Hematopoietic multipotent progenitor cell (in vitro differentiated cells): ENCODE measurements at places on chromosomes 1 and 21.
A peak's percentile ranks its signal among the peaks of the same experiment; 100 is the strongest.

DNA sequence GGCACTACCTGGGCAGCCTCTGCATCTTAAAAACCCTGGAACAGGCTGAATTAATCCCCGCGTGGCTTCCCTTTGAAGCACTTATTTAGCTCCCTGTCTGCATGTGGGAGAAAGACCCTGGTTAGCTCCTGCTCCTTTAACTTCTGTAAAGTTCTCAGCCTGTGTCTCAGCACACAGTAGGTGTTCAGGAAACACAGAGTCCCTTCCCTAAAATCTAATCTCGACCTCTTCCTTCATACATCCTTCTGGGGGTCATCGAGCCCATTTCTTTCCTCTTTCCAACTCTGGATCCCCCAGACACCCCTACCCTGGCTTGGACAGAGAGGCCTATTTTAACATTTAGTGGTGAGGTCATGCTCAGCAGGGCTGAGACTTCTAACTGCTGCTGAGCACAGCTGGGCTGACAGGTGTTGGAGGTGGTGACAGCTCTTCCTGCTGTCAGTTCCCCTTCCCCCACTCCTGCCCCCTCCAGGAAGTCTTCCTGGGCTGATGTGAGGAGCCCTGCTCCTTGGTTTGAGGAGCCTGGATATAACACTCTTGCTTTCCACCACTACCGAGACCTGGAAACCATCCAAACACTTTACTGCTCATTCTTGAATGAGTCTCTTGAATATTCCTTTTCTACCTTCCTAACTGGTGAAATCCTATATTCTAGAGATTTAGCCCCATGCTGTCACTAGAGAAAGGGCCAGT is 5.3 kb downstream of the E2F2 start:
- no peak for DNase-seq

DNA sequence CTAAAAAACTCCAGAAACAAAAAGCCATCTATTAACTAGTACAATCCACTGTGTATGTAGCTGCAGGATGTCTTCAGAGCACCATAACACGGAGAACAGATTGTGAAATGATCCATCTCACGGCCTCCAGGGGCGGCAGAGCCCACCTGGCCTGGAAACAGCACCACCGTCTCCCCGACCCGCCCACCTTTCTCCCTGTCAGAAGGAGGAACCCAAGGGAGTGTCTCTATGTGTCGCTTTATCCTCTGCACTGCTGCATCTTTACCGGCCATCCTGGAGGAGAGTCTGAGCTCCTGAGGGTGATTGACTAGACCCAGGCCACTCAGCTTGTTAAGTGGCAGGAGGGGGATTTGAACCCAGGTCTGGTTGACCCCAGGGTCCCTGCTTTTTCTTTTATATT is 405.0 kb downstream of the MATN1 start:
- DNase-seq = no peak

DNA sequence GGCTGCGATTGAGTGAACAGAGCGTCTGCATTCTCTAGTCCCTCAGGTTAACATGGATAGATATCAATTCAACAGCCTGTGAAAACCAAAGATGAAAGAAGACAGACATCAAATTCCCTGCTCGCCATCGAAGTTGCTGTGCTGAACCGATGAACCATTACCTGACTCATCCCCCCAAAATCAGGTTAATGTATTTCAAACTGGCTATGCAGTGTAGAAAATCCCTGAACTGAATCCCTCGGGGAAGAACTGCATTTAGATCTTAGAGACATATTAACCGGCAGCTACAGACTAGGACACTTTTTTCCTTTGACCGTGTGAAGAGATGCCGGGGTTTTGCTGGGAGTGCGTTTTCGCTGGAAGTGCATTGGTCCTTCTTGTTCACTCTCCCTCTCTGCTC is 213.2 kb upstream of the KIAA0040 start:
- no peak for DNase-seq

DNA sequence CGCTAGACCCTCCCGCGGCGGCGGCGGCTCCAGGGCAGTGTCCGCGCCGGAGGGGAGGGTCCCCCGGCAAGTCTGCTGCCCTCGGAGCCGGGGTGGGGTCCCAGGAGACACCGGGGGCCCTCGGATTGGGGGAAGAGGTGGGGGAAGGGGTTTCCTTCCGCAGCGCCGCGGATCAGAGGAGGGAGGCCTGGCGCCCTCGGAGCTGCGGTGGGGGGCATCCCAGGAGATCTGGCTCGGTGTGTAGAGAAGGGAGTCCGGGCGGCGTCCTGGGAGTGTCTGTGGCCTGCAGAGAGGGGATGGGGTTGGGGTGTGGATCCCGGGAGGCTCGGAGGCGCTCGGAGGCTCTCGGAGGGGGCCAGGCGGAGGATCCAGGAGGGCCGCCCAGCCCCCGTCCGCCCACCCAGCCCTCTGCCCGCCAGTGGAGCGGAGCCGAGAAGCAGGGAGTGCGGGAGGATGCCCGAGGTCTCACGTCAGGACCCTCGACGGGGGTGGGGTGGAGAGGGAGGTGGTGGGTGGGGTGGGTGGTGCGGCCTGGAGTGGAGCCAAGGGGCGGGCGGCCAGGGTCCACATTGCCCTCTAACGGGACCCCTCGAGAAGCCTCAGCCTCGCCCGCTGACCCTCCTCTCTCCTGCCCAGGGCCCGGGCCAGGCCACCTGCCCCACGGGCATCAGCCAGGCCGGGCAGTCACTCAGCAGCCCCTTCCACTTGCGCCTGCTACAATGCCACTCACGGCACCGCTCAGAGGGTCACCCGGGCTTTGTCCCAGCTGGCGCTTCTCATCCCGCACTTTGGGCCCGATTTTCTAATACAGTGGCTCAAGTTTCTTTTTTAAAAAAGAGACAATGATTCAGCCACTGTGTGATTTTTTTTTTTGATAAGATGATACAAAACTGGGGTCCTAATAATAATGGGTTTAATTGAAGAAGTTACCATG is 60.2 kb upstream of the ARHGEF16 start:
- no peak for DNase-seq

GRCh38 chr1:17460219-17460618 is 20.7 kb upstream of the RCC2 start:
- no peak for DNase-seq

DNA sequence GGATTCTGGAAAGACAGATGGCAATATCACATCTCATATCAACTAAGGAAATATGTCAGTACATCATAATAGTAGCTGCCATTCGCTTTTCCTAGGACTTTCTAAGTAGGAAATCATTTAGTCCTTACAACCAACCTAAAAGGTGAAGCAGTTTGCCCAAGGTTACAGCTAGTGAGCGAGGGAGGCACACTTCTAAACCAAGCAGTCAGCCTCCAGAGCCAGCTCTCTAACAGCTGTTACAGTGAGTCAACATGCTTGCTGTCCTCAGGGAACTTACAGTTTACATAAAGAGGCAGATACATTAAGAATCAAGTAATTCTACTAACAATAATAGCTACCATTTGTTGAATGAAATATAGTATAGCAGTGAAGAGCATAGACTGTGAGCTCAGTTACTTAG is 57.1 kb downstream of the GIPC2 start:
- DNase-seq = no peak

DNA sequence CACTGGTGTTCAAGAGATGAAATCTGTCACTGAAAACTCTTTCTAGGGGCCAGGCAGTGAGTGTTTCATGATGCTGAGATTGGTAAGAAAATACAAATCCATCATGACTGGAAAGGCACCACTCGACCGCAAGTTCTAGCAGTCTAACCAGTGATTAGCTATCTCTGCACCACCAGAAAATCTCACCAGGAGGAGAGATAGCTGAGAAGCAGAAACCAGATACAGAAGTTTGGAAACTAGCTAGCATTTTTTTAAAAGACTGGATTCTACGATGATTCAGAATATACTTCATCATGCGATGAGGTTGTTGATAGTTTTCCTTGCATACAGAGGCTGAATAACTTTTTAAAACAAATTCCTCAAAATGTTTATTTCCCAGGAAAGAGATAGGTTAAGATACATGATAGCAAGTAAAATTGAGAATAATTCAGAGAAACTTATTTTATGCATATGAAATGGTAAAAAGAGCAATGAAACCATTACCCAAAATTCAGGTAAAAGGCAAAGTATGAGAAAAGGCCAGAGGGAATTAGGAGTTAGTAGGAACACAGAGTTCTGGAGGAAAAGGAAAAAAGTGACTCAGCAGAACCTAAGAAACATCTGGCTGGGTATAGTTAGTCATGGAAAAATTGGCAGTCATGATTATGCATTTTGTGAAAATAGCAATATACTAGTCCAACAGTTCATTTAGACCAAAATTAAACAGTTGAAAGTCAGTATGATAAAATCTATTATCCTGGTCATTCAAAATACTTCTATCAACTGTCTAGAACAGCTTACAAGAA is 3.3 kb upstream of the F3 start:
- DNase-seq = no peak

DNA sequence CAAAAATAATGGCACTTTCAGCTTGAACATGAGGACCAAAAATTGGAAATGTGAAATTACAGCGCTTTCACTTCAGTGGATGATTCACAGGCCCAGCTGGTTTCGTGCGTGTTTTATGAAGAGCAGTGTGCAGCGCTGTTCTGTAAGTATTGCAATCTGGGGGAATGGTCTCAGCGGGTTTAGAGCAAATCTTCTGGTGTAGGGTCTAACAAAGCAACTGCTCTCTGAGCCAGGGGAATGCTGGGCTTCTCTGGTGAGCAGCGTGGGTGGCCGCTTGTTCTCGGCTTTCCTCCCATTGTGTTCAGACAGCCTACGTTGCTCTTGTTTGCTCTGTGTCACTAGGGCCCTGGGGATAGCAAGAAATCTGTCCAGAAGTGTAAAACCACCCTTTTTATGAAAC is 42.4 kb upstream of the GADD45A start:
- DNase-seq = no peak

DNA sequence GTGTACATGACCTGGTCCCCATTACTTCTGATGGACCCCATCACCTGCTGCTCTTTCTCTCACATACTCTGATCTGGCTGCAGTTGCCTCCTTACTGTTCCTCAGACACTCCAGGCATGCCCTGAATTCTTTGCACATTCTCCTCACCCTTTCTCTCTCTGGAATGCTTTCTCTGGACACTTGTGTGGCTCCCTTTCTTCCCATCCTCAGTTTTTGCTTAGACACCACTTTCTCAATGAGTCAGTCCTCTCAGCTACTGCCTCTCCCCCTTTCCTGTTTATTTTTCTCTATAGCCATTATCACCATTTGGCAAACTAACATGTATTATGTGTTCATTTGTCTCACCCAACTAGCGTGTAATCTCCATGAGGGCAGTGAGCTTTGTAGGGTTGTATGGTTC is 28.1 kb downstream of the PLXNA2 start:
- DNase-seq = no peak

GRCh38 chr1:211822677-211823407 is 7.7 kb downstream of the LPGAT1 start:
- no peak for DNase-seq

- no peak for DNase-seq
These were observed 8.0 kb downstream of the PHLDA3 start for GRCh38 chr1:201460814-201461644.

- DNase-seq = no peak
These were observed 454.8 kb upstream of the ADAMTS5 start for GRCh38 chr21:27421654-27422053.

- no peak for DNase-seq
These were observed 11.4 kb upstream of the PHLDA3 start for GRCh38 chr1:201480231-201481003.

- DNase-seq = no peak
These were observed 177.8 kb downstream of the PTPRU start for GRCh38 chr1:29414086-29414485.

GRCh38 chr1:40974945-40975344 is 4.6 kb upstream of the CTPS1 start:
- no peak for DNase-seq

GRCh38 chr1:41238311-41238988 is 3.7 kb downstream of the SCMH1 start:
- DNase-seq = no peak

DNA sequence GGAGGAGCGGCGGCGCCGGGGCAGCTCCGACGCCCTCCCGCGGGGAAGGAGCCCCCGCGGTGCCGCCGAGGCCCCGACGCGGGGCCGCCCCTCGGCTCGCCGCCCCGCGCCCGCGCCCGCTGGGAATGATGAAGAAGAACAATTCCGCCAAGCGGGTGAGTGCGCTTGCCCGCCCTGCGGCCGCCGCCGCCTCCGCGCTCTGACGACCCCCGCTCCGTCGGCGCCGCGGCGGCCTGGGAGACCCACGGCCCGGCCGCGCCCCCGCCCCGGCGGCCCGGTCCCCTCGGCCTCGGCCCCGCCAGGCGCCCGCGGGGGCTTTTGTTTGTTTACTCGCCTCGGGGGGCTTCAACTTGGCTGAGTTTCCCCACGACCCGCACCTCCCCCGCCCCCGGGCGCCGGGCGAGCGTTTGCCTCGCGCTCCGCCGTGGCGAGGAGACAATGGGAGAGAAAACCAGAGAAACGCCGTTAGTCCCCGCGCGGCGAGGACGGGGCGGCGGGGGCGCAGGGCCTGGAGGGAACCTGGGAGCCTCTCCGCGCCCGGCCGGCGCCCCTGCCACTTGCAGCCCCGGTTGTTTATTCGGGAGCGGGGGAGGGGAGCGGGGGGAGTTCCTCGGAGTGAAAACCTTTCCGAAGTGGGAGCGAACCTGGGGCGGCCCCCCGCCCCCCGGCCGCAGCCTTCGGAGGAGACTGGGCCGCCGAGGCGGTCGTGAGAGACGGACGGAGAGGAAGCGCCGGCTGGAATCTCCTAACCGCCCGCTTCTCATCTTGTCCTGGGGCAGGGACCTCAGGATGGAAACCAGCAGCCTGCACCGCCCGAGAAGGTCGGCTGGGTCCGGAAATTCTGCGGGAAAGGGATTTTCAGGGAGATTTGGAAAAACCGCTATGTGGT is 661 bp downstream of the PLEKHO1 start:
- DNase-seq = no peak

DNA sequence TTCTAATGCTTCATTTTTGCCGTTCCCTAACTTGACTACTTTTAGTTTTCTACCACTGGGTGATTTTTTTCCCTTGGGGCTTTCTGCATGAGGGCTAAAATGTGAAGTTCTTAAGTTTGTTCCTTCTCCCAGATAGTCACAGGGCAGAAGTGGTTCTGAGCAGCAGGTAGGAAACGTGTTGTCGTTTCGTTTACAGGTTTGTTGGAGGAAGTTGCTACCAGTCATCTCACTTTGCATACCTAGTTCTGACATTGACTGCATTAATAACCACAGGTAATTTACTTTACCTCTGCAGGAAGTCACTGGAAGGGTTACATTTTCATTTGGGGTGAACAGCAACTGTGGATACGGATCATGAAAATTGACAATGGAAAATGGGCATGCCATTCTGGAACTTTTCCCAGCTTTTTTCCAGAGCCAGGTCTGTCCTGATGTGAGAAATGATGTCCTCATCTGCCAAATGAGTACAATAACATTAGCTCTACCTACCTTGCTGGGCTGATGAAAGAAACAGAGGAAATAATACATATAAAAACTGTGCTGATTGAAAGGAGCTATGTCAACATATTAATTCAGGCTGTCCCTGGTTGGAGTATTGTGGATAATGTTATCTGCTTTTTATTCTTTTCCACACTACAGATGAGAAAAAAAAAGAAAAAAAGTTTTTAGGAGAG is 94.2 kb downstream of the DISC1 start:
- no peak for DNase-seq

GRCh38 chr1:172162236-172162635 is 258.2 kb upstream of the C1orf105 start:
- peak; percentile 39 for DNase-seq

DNA sequence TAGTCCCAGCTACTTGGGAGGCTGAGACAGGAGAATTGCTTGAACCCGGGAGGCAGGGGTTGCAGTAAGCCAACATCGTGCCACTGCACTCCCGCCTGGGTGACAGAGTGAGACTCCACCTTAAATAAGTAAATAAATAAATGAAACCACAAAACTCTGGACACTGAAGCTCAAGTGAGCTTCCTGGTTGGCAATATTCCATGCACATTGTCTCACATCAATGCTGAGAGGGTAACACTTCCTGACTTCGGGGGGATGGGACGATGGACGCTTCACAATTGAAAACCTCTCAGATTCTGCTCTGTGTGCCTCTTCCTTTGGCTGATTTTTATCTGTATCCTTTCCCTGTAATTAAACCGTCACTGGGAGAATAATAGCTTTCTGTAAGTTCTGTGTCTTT is 70.0 kb upstream of the ZNF644 start:
- DNase-seq = no peak
